ENCODE measurements at places on chromosomes 4 and X. TPM values are rescaled to one million over a fixed set of nuclear protein-coding genes. Genes with fewer than 3 reads are reported as not detected.

The MTNR1A gene
- total RNA-seq: not detected

The DCAF12L2 gene
- not detected for total RNA-seq

The SPON2 gene
- total RNA-seq: 54.3 TPM

The CLTRN gene
- total RNA-seq: 9.6 TPM

The PPEF1 gene
- total RNA-seq: not detected

The CSAG1 gene
- not detected for total RNA-seq

The TEX13D gene
- total RNA-seq: not detected

The SORCS2 gene
- total RNA-seq: 0.35 TPM

The SH3BGRL gene
- total RNA-seq: 10.5 TPM

The TRPC5OS gene
- total RNA-seq: not detected

DNA sequence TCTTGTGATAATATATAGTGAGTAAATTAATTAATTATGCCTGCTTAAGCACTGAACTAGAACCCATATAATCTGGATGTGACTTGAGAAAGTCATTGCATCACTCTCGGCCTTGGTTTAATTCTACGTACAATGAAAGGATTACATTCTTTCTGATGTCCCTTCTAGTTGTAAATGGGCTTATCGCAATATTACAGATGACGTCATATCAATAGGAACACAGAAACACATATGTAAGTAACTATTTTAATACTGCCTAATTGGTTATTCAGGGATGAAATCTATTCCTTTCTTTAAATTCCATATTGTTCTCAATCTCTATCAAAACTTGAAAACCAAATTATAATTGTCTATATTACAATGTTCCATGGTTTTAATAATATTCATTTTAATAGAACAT lies 504.6 kb downstream of the PRR32 start:
- DNase-seq: no peak

GRCh38 chrX:332916-333610 lies 14.5 kb upstream of the GTPBP6 start:
- DNase-seq: no peak

- no peak for DNase-seq
These were observed 16.8 kb upstream of the IGSF1 start for GRCh38 chrX:131305926-131306325.

- no peak for DNase-seq
These were observed 26.8 kb downstream of the SLC39A8 start for GRCh38 chr4:102318526-102318925.

- DNase-seq: no peak
These were observed 688.1 kb downstream of the TRAM1L1 start for GRCh38 chr4:116397291-116397690.

DNA sequence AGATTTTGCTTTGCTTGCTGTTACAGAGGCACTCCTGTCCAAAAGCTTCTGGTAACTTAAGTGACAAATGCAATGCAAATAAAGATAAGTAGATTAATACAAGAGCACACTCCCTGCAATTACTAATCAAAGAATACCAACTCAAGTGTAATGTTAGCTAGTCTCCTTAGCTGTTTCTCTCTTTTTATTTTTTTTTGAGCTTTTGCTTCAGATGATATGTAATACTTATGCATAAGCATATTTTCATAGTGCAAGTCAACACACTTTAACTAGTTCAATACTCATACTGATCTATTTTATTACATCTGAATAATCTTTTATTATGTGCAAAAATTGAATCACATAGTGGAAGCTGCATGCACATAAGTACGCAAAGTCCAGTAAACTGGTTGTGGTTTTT lies 2.7 kb downstream of the SLC7A11 start:
- no peak for DNase-seq

DNA sequence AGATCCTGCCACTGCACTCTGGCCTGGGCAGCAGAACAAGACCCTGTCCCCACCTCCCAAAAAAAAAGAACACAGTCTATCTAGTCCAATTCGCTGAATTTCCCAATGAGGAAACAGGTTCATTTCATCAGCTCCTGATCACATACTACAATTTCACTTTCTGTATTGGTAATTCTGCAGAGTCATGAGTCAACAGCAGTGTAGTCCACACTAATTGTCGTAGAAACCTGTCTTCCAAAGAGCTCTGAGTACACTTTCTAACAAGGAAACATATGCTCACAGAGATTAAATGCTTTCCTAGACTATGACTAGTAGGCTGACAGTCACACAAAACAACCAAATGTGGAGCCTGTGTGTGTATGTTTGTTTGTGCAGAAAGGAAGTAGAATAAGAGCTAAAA lies 91.9 kb downstream of the GPC4 start:
- no peak for DNase-seq

- no peak for DNase-seq
These were observed 190.5 kb upstream of the GALNTL6 start for GRCh38 chr4:171622729-171623128.

GRCh38 chr4:105630670-105631655 lies 77.5 kb downstream of the INTS12 start:
- DNase-seq: no peak

- no peak for DNase-seq
These were observed 21.4 kb upstream of the AFAP1 start for GRCh38 chr4:7960790-7961655.

DNA sequence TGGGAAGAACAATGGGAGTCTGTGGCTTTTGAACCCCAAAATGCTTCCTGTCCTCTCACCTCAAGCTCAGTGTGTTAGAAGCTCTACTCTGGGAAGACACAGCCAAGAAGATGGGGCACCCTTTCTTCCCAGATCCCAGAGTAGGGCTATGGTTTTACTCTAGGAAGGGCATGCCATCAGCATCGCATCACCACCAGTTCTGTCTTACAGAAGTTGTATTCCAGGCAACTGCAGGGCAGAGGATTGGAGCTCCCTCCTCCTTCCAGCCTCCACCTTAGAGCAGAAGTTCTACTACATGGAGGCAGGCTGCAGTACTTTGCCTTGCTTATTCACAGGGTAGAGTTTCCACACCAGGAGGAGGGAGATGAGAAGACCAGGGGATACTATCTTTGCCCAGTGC lies 18.1 kb upstream of the ZFX start:
- no peak for DNase-seq

GRCh38 chr4:150242820-150243458 lies 164.7 kb downstream of the DCLK2 start:
- DNase-seq: no peak

DNA sequence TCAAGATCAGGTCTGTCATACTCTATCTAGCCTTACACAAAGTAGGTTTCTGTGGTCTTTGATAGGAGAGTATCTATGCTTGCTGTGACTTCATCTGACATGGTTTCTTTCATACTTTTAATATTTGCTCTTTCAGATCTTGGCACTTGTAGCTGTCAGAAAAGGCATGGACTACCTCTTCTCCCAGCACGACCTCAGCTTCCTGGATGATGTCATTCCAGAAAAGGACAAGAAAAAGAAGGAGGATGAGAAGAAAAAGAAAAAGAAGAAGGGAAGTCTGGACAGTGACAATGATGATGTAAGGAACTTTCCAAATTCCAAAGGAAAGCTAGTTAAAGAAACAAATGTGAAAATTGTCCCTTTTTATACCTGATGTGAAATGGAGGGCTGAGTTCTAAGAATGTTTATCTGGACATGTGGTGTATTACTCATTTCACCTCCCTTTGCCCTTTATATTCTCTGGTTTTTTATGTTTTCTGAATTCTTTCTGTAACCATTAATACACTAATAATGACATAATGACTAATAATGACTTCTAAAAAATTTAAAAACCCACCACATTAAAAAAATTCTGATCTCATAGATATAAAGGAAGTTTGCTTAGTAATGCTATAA lies 221.2 kb downstream of the SLC4A4 start:
- no peak for DNase-seq
